Stimulated activated CD4-positive, alpha-beta T cell treated with anti-CD3 and anti-CD28 coated beads, Interleukin-1b, Interleukin-23, amount 100 ng/mL, for 1 hour (primary cell): ENCODE measurements at places on chromosomes 5 and 9.

DNA sequence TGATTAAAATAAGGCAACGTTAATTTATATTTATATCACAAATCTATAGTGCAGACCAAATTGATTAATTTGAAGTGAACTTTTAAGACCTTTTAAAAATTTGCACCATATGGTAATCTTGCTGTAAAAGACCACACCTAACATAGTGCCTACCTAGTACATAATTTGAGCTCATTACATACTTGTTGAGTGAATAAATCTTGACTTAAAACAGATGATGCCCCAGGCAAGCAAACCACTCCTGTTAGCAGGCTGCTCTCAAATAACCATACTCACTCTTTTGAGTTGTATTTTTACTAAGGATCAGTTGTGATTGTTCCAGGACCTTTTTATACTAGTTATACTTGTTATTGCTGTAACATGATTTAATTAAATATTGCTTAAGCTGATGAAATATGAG lies 27.2 kb downstream of the CMYA5 start:
- no peak for DNase-seq

- no peak for DNase-seq
These were observed 35.6 kb downstream of the MEF2C start for GRCh38 chr5:88847420-88847819.

DNA sequence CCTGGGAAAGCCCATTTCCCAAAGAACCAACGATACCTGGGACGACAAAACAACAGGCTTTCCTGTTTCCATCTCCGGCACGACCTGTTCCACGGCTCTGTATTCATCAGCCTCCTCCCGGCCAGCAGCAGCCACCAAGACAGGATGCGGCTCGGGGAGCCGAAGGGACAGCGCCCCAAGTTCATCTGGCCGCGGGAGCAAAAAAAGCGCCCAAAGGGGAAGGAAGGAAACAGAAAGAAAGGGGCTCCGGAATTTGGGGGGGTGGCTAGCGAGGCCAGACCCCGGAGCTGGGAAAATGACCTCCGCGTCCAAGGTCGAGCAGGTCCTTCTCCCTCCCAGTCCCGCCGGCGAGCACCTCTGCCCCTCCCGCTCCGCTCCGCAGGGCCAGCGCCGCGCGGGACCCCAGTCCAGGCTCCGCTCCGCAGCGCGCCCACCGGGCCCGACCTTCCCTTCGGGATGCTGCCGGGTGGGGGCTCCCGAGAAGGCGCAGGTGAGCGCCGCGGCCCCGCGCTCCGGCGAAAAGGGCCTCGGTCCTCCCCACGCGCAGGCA lies 608 bp downstream of the ELOVL7 start:
- DNase-seq = no peak

DNA sequence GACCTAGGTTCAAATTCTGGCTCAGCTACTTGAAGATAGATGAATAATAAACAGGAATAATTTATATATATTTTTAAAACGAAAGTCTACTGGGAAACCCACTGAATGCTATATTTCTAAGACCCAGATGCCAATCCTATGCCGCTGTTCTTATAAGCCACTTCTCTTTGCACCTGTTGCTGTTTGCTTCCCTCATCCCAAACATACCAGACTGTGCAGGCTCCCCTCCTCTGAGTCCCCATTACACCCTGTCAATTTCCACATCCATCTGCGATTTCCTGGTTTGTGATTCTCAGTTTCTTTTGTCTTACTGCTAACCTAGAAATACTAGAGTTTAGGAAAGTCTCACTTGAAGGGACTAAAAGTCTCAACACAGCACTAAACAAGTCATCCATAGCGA lies 92.8 kb upstream of the CAST start:
- DNase-seq = no peak

- no peak for DNase-seq
These were observed 4.0 kb downstream of the TSLP start for GRCh38 chr5:111075520-111075919.

- DNase-seq = no peak
These were observed 145.7 kb upstream of the KLF4 start for GRCh38 chr9:107635101-107635802.

DNA sequence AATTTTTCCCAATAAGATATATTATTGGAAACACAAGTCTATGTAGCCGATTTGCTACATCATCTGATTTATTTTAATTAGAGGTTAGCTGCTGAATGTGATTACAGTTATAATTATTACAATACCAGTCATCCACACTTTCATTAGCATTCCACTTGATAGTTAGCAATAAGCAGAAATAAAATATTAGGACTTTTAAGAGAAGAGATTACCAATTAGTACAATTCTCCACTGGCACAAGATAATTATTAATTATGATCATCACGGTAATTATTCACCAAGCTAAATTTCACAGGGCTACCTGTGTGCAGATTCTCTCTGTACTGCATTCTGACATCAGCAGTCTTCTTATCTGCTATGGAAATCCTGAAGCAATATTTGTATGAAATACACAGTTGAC lies 474.7 kb downstream of the TLE4 start:
- DNase-seq = no peak

DNA sequence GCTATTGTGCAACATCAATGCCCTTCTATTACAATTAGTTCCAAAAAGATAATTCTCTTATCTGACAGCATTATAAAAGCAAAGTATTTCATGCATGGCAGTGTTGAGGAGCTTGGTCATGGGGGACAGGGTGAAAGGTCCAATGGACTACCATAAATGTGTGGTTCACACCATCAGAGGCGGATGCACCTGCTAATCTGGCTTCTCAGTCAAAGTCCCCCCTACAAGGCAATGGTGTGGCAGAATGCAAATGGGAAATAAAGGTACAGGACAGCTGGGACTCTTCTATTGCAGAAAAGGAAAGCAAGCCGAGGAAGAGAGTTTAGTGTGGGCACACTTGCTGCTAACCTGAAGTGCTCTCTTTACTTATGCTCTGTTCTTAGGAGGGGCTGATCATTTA lies 369.1 kb downstream of the NDUFS4 start:
- no peak for DNase-seq

GRCh38 chr5:139117342-139117884 lies 80.8 kb downstream of the SIL1 start:
- no peak for DNase-seq

DNA sequence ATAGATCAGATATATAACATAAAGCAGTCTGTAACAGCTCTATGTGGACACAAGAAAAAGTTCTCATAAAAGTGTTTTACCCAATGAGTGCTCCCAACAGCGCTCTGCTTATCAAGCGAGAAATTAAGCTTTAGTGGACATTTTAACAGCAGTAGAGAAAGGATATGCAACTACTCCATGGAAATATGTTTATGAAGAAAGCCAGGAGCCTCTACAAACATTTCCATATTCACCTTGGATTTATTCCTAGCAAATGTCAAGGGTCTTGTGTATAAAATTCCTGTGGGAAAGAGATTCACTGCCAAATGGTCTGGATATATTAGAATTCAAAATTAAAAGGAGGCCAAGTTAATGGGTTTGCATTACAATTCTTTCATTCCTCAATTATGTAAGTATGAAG lies 66.5 kb downstream of the DTWD2 start:
- DNase-seq = no peak

DNA sequence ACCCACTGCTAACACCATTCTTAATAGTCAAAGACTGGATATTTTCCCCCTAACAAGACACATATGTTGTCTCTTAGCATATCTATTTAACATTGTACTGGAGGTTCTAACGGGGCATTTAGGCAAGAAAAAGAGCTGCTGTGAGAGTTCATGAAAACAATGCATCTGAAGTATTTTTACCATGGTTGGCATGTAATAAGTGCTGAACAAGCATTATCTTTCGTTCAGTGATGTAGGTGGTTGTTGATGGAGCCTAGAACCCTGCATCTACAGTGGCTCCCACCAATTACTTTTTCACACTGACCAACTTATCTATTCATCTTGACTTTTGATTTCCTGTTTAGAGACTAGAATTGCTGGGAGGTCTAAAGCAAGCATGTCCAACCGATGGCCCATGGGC lies 12.8 kb downstream of the B4GALT1 start:
- DNase-seq = no peak

GRCh38 chr9:83208065-83208850 lies 145.3 kb upstream of the RASEF start:
- DNase-seq = no peak

DNA sequence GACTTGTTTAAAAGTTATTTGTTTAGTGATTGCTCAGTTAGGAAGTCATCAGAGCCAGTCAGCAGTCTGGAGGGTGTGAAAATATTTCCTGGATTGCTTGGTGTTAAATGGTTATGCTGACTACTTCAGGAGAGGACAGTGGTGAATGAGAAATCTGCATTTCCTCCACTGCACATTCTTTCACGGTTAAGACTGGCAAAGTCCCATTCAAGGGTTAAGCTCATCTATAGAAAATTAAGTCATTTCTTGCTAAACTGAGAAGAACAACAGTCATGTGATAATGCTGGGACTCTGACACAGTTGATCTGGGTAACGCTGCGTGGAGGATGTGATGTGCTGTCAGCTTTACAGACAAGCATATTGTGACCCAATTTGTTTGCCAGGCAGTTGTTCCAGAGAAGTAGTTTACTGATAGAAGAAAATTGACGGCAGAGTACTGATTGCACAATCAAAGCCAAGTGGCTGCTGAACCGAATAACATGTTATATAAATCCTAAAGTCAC lies 80.4 kb downstream of the GRAMD2B start:
- DNase-seq = no peak

DNA sequence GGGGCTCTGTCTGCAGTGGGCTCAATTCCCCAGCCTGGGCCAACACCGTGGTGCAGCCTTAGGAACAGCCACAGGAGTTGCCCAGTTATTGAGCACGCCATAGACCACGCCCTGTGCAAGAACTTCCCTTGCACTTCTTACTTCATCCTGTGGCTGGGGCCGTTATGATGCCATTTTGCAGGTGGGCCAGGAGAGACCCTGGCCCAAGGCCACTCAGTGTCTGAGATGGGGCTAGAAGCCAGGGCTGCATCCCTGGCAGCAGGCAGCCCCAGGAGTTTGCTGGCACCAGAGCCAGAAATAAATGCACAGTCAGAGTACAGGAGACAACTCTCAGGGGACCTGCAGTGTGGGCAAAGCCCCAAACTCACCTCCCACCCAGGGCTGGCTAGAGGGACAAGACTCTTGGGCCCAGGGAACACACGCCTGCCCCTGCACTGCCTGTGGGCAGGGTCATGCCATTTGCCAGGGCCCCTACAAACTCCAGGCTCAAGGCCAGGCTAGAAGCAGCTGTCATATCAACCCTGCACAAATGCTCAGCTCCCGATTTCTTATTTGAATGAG lies 6.7 kb downstream of the CORO2A start:
- DNase-seq = no peak

GRCh38 chr9:118529624-118530214 lies 825.5 kb downstream of the TLR4 start:
- DNase-seq = no peak

- DNase-seq = no peak
These were observed 9.9 kb upstream of the PCDHB2 start for GRCh38 chr5:141084487-141084989.

DNA sequence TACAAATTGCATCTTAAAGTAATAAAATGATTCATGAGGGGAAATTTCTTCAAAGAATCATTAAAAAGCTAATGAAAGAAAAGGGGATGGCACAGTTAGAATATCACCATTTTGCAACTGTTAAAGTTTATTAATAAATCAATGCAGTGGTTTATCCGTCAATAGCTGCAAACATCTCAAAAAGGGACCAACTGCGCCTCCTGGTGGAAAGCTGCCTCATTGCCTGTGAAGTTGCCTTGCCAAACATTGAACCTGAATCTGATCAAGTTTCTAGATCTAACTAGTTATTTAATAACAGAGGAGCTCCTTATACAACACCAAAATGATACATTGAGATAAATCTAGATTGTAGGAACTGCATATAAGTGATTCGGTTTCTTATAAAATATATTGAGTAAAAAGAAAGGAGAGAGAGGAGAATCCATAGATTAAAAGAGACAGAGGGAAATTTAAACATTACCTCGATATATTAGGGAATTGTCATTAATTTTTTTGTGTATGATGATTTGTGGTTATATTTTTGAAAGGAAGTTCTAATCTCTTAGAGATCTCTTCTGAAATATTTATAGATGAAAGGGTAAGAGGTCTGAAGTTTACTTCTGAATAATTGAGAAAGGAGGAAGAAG lies 6.9 kb upstream of the NDUFB6 start:
- DNase-seq = peak; percentile 71

- DNase-seq = no peak
These were observed 96.1 kb upstream of the NR3C1 start for GRCh38 chr5:143499480-143500114.

DNA sequence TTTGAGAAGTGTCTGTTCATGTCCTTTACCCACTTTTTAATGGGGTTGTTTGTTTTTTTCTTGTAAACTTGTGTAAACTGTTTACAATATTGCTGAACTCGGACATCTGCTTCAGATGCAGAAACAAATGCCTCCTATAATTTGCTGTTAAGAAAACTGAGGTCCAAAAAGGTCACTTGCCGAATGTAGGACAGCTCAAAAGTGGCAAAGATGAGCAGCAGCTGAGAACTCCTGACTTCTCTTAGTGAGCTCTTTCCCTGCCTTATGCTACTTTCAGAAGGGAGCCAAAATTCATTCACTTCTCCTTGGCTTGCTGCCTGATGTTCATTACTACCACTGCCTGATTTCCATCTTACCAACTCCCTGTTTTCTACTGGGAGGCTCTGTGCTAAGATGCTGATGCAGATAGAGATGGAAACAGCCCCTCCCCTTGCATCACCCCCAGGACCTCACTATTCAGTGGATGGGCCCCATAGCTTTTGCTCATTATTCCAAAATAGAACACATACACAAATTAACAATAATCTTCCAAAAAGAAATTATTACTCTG lies 60.1 kb downstream of the SEMA6A start:
- DNase-seq = no peak

- DNase-seq = no peak
These were observed 111.1 kb downstream of the ACTL7B start for GRCh38 chr9:108744641-108745040.

DNA sequence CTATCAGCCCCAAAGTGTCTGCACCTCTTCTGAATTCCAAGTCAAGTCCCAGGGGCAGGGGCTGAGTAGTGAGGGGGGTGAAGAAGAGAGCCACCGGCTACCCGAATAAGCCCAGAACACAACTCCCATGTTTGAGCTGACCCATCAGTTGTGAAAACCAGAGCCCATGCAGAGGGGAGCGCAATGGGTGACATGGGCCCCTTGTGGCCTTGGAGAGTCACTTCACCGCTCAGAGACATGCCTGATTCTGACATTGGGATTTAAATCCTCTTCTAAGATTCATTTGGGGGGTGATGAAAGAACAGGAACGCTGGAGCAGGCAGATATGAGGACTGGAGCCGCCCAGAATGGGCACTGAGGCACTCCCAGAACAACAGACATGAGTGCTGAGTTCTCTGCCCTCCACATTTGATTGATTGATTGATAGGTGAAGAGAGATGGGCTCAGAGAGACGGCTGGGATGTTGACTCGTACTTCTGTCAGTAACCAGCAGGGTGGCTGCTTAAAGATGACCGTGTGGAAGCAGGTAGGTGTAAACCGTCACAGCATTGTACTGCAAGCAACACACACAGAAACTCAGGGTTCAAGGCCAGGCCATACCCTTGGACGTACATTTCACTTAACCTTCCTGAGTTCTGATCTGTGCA lies 74.3 kb downstream of the GPR21 start:
- no peak for DNase-seq

- DNase-seq = no peak
These were observed 60.9 kb upstream of the GDNF start for GRCh38 chr5:37900692-37901091.
